Vagina (tissue), 2 donors: ENCODE measurements at places on chromosomes 16 and 17. TPM values are rescaled to one million over a fixed set of nuclear protein-coding genes. Genes with fewer than 3 reads are reported as not detected.
A peak's percentile ranks its signal among the peaks of the same experiment; 100 is the strongest.

The HBA2 gene
- 697 TPM for total RNA-seq

GRCh38 chr16:1264345-1265089 lies 8.6 kb downstream of the TPSD1 start:
- no peak for DNase-seq

The CACNG5 gene
- total RNA-seq = not detected

The LGALS9B gene
- total RNA-seq = 0.98 TPM

DNA sequence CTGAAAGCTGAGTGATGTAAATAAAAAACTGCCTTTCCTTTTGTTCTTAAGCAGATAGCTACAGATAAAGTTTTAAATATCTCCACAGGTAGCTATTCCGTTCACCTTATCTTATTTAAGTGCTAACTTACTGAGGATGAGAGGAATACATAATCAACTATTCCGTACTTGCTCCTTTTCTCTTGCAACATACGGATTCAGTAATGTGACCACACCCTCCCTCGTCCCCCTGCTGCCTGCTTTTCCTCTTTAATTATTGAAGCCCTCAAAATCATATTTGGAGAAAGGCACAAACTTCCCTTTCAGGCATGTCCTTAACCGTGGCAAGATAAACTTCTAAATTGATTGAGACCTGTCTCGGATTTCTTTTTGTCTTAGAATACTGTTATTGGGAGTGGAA lies 101.4 kb downstream of the MAP2K4 start:
- DNase-seq = no peak

The MYO1D gene
- 44.7 TPM for total RNA-seq

GRCh38 chr16:5010576-5011329 lies 23.0 kb downstream of the NAGPA start:
- DNase-seq = no peak

DNA sequence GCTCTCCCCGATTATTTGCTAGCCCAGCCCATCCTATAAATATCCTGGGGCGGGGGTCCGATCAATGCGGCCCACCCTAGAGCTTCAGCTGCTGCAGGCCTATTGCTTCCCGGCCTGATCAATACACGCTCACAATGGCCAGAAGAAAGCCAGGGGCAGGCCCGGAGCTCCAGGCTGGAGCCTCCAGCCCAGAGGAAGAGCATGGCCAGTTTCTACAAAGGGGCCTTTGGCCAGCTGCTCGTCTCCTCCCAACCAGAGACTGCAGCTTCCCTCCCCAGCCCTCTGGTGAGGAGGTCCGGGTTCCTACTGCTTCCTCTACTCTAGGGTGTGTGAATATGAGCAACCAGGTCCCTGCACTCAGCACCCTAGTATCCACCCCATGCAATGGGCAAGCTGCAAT lies 36.7 kb downstream of the SALL1 start:
- no peak for DNase-seq

The KLHL10 gene
- total RNA-seq = not detected

DNA sequence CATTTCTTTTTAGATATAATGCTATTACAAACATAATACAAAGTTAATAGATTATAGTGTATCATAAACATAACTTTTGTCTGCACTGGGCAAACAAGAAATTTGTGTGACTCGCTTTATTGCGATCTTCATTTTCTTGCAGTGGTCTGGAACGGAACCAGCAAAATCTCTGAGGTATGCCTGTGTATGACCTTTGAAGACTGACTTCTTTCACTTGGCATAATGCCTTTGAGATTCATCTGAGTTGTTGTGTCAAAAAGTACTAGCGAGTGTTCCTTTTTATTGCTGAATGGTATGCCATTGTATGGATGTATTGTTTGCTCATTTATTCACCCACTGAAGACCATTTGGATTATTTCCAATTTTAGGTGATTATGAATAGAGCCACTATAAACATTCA lies 69.2 kb downstream of the TANC2 start:
- no peak for DNase-seq

The RGS9 gene
- 8.1 TPM for total RNA-seq

- no peak for DNase-seq
Observed at GRCh38 chr17:47864791-47865216, 13.8 kb upstream of the SP6 start.

DNA sequence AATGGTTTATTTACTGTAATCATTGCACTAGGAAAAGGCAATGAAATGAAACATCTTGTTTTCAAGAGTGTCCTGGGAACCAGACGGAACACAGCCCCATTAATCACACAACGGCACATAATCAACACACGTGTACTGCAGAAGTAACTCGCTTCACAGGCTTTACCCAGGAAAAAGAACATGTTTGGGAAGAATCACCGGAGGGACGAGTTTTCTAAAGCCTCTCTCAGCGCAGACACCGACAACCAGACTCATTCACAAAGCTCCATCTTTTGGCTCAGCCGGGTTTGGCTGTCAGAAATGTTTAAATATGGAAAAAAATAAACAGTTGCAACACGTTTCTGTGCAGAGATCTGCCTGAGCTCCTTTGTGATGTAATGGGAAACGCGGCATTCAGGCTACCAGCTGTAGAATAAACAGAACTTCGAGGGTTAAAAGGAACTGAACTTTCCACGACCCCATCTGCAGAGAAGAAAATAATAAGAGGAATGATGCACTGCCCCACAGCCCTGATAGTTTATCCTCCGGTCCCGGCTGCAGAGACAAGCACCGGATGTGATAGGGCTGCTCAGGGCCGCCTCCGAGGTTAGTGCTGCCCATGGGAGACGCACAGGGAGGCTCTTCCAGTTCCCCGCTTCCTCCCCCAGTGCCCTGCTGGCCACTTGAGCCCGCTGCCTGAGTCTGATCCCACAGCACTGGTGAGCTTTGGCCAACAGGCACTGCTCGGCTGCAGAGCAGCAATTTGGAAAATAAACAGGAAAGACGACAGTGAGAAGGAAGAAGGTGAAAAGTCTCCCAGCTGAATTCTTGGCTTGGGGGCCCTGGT lies 119.8 kb downstream of the HIC1 start:
- no peak for DNase-seq

The AGRP gene
- total RNA-seq = not detected

DNA sequence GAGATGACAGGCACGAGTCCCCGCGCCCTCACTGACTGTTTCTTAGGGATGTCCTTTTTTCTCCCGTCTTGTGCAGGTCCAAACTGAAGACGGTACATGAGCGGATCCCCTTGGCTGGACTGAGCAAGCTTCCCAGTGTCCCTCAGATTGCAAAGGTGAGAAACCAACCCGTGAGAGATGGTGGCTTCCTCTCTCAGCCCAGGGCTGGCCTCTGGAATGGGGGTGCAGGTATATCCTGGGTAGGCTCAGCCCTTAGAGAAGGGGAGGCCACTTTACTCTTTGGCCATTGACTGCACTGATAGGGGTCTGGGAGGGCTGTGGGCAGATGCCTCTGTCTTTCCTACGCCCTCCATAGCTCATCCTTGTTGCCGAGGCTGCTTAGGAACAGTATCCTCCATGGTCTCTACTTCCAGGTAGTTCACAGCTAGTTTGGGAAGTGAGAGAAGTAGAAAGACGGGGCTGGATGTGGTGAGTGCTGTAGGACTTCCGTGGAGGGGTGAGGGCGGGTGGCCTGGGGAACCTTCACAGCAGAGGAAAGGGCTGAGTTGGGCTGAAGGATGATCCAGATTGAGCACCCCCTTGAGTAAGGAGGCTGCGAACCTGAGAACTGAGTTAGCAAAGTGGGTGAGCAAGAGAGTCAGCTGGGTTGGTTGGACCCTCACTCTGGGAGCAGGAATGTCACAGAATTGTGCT lies 83.0 kb downstream of the OR1D5 start:
- no peak for DNase-seq

GRCh38 chr16:47037396-47037745 lies 63.9 kb upstream of the DNAJA2 start:
- no peak for DNase-seq

The KRTAP4-1 gene
- total RNA-seq = not detected

The MGAT5B gene
- 0.49 TPM for total RNA-seq

The STX1B gene
- 4.7 TPM for total RNA-seq

- DNase-seq = no peak
Observed at GRCh38 chr16:70682239-70683145, 3.4 kb downstream of the MTSS2 start.

- DNase-seq = no peak
Observed at GRCh38 chr17:64255764-64256163, 7.3 kb downstream of the TEX2 start.

- no peak for DNase-seq
Observed at GRCh38 chr16:84007965-84008364, 34.6 kb downstream of the SLC38A8 start.

- DNase-seq = no peak
Observed at GRCh38 chr16:31267332-31268032, 7.7 kb downstream of the ITGAM start.

DNA sequence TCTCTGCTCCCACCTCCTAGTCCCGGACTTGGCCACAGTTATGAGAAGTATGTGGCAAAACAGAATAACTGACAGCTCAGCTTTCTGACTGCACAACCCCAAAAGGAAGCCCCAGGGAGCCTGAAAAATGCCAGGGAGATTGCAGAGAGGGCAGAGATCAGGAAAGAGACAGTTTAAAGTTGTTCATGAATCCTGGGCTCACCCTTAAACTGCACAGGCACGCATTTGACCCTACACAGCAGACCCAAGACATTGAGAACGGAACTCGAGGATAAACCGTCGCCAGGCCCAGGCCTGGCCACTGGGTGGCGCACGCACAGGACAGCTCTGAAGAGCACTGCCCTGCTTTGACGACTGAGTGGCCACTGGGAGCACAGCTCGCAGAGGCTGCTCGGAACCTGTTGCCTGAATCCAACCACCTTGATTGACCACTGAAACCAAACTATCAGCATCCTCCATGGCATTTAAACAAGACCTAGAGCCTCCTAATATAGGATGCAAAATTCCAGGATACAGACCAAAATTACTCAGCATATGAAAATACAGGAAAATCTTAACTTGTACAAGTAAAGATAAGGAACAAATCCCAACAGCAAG lies 114.0 kb downstream of the C16orf95 start:
- DNase-seq = no peak

GRCh38 chr16:81310045-81310644 lies 4.6 kb upstream of the GAN start:
- no peak for DNase-seq

The CD300LB gene
- 0.25 TPM for total RNA-seq

DNA sequence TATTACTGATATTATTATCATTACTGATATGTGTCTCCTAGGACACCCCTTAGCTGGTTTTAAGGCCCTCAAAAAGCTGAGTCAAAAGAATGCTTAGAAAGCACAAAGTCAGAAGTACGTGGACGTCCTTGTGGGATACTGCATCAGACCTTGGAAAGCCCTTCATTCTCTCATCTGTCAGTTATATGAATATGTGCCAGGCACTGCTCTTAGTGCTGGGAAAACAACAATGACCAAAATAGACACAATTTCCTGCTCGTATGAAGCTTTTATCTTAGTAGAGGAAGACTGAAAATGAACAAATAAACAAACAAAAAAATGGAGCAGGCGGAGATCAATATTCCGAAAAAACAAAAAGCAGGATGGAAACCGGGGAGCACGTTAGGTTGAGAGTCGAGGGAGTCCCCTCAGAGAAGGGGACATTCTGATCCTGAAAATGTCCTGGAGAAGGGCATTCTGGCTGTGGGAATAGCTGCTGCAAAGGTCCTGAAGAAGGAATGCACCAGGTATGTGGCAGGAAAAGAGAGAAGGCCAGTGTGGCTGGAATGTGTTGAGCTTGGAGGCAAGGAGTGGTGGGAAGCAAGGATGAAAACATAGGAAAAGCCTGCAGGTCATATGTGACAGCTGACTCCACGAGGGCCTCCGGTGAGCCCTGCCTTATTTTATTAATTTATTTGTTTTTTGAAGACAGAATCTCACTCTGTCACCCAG lies 15.5 kb upstream of the TMEM94 start:
- DNase-seq = no peak

The AKTIP gene
- 32.2 TPM for total RNA-seq

DNA sequence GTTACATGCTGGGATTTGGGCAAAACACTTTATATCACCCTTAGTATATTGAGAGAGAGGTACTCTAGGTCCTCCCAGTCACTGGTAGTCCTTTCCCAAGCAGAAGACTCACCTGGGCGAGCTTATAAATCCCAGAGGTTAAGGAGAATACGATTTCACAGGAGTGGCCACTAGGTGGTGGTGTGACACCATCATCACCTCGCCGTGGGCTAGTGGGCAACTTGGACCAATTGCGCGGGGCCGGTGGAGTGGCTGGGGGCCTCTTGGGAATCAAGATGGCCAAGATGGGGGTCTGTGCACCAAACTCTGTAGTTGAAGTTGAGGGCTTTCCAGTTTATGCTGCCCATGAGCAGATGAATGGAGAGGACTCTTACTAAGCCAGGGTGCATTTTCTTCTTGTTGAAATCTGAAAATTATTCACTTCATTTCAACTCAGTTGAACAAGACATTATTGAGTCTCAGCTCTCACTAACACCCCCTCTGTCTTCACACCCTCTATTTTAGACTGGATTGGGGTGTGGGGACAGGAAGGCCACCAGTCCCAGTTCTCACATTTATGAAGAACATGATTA lies 38.2 kb upstream of the PIRT start:
- DNase-seq = no peak

DNA sequence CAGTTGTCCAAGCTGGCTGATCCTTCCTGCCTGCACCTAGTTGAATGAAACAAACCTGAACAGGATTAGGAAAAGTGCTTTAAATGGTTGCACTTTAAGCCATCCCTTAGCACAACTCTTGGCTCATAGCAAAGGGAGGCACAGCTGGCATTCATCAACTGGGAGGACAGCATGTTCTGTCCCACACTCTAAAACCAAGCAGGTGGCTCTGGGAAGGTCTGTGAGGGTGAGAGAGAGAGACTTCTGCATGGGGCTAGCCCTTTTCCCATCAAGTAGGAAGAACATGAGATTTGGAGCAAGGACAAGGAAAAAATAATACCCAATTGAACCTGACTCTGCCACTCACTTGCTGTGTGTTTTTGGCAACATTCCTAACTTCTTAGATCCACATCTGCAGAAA lies 140.9 kb upstream of the CCL2 start:
- peak; percentile 22 for DNase-seq

GRCh38 chr16:17887963-17888362 lies 417.2 kb upstream of the XYLT1 start:
- DNase-seq = no peak
